ENCODE measurements at places on chromosomes 2 and 18.

GRCh38 chr2:2530334-2530733 lies 199.3 kb upstream of the MYT1L start:
- no peak for DNase-seq

DNA sequence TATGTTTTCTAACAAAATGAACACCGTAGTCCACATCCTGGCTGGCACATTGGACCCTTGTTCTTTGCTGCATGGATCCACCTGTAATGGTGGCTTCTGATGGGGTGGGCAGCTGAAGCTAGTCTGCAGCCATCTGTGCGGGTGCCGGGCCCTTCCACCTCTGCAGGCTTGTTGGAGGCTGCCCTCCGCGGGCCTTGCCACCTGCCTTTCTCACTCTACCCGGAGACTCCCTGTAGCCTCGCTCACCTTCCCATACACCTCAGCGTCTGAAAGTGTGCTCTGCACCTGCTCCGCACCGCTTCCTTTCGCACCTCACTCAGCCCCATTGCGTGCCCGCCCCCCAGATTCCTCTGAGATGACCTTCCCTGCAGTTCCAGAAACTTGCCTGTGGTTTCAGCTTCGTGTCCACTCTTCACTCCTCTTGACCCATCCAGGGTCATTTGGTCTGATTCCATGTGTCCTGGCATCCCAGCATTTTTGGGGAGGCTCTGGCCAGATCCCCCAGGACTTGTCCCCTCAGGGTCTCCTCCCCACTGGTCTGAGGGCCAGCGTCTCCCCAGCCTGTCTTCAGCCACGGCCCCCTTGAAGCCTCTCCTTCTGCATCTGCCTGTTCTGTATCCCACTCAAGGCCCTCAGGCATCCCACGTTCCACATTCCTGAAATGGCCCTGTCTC lies 18.2 kb downstream of the ATG4B start:
- no peak for DNase-seq

GRCh38 chr2:100577777-100578176 lies 15.0 kb downstream of the PDCL3 start:
- no peak for DNase-seq

DNA sequence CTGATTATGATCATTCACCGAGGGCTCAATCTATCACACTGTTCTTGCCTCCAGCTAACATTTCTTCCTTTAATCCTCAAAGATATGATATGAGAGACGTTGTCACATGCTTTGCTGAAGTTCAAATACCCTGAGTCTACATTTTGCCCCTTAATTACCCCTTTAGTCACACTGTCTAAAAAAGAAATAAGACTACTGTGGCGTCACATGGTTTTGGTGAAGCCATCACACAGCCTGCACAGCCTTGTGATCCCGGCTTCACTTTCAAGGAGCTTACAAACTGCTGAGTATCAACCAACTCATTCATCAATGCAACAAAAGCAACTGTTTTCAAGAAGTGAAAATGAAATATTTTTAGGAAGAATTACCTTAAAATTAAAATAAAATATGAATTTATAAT lies 31.9 kb upstream of the SOCS6 start:
- DNase-seq: no peak

- no peak for DNase-seq
Observed at GRCh38 chr2:211331736-211332135, 775.3 kb downstream of the CPS1 start.

GRCh38 chr18:39053571-39053970 lies 1488.0 kb upstream of the CELF4 start:
- DNase-seq: no peak

DNA sequence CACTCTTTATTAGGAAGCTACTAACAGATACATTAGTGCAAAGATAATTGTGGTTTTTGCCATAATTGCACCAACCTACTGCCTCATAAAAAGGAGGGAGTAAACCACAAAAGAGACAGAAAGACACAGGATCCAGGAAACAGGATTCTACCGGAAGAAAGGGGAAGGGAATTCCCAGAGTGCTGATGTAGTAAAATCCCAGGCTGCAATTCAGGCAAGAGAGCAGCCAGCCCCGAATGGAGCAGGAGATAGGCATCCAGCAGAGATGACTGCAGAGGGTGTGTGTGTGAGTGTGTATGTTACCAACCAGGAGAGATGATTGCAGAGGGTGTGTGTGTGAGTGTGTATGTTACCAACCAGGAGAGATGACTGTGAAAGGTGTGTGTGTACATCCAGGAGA lies 84.4 kb downstream of the KCNS3 start:
- no peak for DNase-seq

- DNase-seq: no peak
Observed at GRCh38 chr18:3263132-3263700, 1.3 kb downstream of the MYL12B start.

All from stimulated activated CD8-positive, alpha-beta memory T cell treated with anti-CD3 and anti-CD28 coated beads, Interleukin-15, amount 100 ng/mL, for 48 hours (primary cell).